ENCODE measurements at places on chromosomes 7 and 10.

- DNase-seq: no peak
Measured at GRCh38 chr7:105320896-105321295, 67.8 kb downstream of the SRPK2 start.

DNA sequence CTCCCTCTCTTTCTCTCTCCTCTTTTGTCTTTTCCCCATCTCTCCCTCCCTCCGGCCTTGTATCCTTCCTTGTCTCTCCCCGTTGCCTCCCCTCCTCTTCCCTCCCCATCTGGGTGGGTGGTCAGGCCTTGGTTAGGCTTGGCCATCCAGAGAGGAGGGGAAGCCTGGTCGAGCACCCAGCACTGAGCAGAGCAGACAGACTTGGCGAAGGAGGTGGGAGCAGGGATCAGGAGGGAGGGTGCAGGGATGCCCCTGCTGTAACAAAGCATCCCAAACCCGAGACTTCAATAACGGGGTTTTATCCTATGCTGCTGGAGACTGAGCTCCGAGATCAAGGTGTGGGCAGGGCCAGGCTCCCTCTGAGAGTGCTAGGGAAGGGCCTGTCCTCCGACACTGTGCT lies 97.3 kb downstream of the PAXIP1 start:
- DNase-seq: no peak

DNA sequence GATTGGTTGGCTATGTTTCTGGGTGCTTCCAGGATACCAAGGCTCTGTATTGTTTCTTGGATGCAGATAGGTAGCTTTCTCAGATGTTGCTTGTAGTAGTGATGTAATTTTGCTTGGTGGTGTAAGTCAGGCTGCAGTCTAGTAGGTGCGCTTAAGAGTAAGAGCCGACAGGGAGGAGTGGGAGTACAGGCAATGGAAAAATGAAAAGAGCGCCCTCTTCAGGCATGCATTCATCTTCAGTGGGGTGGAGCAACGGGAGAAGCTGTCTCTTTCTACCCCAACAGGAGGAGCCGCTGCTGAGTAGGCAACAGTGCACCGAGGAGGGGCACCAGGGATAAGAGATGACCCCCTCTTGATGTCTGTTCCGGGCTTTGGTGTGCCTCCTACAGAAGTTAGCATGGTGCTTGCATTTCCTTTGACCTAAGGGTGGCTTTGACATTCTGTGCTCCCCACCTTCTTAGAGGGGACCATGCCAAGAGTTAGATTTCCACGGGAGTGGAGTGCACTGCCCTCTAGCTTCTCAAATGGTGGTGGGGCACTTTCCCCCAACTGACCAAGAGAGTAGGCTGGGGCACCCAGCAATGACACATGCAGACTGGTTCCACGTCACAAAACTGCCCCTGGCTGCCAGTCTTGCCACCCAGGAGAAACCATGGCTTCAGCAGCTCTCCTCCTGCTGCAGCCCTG lies 56.1 kb downstream of the ZNF783 start:
- DNase-seq: no peak

DNA sequence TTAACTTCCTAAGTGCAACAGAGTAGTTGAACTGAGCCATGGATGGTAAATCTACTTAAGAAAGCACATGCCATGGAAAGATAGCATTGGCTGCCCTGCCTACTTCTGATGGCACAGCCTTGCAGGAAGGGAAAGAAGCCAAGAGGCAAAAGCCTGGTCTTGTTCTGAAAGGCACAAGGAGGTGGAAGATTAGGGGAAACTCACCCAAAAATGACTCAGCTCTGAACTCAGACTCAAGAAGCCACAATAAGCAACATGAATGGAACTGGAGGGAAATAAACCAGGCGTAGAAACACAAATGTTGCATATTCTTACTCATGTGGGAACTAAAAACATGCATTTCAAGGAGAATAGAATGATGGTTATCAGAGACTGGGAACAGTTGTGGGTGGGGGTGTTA lies 20.8 kb upstream of the ALOX5 start:
- no peak for DNase-seq

DNA sequence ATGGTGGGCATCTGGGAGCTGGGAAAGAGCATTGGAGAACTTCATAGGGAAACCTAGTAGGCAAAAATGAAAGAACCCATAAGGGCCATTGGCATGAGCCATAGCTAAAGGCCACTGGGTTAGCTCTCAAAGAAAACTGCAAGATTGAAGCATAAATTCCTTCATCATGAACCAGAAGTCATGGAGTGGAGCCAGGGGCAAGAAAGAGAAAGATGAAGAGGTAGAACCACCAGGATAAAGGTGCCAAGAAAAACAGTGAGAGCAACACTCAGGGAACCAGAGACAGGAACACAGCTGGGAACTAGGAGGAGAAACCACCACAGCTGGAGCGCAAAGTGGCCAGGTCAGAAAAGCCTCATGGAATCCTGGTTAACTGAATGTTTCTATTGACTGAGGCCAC lies 11.5 kb upstream of the SGMS1 start:
- no peak for DNase-seq

- DNase-seq: no peak
Measured at GRCh38 chr10:5106553-5106952, 12.3 kb downstream of the AKR1C3 start.

DNA sequence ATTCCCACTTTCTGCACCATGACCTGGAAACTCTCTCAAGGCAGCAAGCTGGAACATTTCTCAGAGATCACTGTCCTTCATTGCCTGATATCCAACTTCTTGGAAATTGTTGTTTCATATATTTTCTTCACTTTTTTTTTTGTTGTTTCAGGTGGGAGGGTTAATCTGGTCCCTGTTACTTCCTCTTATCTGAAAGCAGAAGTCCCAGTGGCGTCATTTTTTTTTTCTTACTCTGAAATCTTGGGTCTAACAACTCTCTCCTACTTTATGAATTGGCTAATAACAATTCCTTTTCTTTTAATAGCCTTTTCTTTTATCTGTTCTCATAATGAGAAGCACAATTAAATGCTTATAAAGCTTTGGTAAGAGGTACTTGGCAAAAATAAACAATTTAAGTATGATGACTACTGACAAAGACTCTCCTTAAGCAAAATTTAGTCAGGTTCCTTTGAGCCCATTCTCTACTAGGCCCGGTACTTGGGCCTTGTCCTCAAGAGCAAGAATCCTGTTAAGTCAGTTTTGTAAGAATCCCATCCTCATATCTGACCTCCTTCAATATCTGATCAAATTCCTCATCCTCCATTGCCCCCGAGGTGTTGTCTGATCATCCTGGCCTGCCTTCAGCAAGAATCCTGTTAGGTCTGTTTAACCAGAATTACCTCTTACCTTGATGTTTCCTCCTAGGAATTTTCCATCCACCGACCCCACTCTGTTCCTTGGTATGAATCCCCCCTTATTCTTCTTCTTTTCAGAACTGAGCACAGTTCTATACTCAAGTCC lies 11.5 kb upstream of the CC2D2B start:
- no peak for DNase-seq

DNA sequence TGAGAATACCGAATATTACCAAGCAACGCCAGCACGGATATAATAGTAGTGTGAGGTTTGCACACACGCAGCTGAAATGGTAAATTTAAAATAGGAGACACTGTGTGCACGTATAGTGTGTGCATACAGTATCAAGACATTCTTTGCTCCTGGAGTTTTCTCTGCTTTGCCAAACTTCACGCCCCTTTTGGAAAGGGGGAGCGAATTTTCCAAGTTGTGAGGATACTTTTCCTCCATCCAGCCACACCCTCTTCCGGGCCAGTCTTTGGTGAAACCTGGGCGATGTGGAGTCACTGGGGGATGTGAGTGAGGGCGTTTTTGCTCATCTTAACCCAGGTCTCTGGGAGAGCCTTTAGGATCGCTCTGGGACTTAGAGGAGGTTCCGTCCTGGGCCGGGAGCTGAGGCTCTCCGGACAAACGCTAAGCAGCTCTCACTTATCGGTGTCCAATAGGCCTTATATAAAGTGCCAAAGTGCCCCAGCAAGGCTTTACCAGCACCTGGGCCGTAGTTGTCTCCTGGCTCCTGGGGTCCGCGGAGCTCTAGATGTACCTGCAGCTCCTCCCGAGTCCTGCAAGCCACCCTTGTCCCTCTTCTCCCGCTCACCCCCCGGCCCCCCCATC lies 160.0 kb upstream of the MKI67 start:
- DNase-seq: no peak

GRCh38 chr7:138834583-138834982 lies 36.6 kb upstream of the ATP6V0A4 start:
- DNase-seq: no peak

DNA sequence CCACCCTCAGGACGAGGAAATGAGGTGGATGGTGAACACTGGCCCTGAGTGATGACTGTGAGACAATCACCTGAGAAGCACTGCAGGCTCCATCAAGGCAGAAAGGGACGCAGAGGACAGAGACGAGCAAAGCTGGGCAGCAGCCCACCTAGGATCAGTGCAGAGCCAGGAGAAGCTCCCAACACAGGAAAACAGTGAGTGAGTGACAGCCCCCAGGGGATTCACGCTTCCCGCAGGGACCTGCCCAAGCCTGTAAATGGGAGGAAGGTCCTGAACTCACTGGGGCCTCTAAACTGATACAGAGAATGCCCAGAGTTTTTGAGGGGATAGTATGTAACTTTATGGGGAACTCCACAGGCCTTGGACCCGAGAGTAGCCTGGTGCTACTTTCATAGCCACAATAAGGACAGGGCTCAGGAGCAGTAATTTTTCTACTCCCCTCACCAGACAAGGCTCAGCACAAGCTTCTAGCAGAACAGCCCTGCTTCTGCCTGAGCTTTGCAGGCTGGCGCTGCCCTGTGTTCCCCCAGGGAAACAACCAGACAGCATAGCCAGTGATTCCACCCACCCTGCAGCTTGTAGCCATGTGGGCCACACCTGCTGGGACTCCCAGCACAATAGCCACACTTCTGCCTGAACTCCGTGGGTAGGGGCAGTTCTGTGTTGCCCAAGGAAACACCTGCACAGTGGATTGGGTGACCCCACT lies 708.4 kb downstream of the POM121L12 start:
- DNase-seq: no peak

GRCh38 chr10:43399320-43400310 lies 9.4 kb downstream of the HNRNPF start:
- no peak for DNase-seq

DNA sequence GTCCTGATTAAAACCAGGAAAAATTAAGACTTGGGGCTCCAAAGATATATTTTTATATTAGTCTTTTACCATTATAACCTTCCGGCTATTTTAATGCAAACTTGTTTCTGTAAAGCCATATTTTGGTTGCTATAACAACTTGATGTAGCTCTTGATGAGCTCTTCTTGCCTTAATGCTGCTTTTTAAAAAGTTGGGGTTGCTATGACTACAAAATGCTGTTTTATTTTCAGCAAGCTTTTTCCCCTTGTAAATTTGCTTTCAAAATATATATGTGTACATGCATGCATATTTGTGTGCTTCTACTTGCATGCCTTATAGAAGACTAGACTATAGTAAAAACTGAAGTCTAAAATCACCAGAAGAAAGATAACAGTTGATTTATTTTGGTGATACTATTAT lies 99.7 kb downstream of the CSTF2T start:
- no peak for DNase-seq

- DNase-seq: no peak
Measured at GRCh38 chr10:46048152-46048551, 2.1 kb upstream of the MSMB start.

DNA sequence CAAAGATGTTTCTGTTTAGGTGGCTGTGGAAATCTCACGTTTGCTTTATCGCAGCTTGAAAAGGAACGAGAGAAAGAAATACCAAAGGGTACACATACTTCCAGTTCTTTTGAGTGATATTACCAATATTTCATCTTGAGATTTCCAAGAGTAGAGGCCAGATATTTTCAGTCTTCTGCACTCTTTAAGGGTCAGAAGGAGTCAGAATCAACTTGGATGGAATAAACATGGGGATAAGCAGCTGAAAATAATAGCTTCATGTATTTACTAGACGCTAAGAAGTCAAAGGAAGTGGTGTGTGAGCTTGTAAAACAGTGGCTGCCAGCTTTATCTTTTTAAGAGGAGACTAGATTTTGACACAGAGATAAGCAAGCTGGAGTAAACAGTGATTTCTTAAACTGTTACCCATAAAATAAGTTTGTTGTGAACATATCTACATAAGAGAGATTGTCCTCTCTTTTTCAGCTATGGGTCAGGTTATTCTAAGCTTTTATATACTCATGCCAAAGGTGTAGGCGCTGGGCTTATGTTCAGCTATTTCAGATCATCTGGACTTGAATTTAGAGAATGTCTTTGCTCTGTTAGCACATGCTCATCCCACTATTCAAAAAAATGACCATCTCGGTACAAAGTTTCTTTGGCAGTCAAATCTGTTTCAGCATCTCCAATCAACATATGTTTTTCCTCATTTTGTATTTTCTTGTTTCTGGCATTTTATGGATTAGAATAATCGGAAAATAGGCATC lies 170.8 kb upstream of the TCF7L2 start:
- no peak for DNase-seq

DNA sequence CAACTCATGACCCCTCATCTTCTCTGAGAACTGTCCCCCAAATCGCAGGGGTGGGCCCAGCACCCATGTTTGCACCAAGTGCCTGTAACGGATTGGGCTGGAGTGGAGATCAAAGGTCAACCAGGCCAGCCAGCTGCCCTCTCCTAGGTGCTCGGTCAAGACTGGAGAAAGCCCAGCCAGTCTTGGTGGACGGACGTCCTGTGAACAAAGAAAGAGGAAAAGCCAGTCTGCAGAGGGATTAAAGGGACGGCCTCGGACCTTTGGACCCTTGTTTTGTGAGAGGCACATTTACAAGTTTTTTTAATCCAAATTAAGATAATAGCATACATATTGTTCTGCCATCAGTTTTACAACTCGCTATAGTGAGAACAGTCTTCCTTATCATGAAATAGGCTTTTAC lies 31.7 kb upstream of the GALNTL5 start:
- DNase-seq: no peak

DNA sequence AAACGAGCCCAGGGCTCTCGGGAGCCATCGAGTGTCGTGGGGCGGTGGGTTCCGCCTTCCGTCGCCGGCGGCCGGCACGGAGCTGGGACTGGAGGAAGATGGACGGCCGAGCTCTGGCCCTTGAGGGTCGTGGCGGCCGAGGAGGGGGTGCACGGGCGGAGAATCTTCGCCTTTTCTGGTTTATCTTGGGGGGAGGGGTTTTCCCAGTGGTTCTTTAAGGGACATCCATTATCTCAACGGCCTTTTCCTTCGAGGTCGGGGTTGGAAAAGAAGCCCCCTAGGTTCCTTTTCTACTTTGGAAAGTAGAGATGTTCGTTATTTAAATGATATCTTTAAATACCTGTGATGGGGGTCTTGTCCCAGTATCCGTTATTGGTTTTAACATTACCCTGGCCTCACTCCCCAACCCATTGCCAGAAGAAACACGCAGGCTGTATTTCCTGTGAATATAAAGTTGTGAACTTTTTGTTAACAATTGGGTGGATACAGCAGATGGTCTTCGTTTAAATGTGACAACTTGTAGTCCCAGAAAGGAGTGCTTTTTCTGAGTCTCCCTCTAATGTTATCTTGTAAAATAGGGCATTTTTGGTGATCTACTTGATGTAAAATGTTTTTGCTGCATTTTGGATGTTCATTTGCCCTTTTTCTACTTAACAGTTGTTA lies 765 bp downstream of the CCAR1 start:
- no peak for DNase-seq

GRCh38 chr10:28331841-28332240 lies 29.0 kb upstream of the MPP7 start:
- no peak for DNase-seq

GRCh38 chr10:79385392-79385795 lies 38.1 kb downstream of the PPIF start:
- DNase-seq: no peak

Measured in effector memory CD4-positive, alpha-beta T cell (primary cell).